ENCODE measurements at places on chromosomes 13 and 19.

- peak; percentile 80 for DNase-seq
- no peaks in the 10 kb centered on the region for H3K36me3 ChIP-seq
- peak overlapping the region; percentile 56 for H3K27ac ChIP-seq
- H3K4me1 ChIP-seq: peaks cover 51% of the 10 kb centered on the region
- H3K27me3 ChIP-seq: no peaks in the 10 kb centered on the region
These were observed 1.7 kb upstream of the SBK3 start for GRCh38 chr19:55546822-55547614.

GRCh38 chr13:46855166-46855565, 41.7 kb downstream of the HTR2A start:
- no peaks in the 10 kb centered on the region for H3K27me3 ChIP-seq
- no peak overlapping the region for H3K27ac ChIP-seq
- no peak for DNase-seq
- no peaks in the 10 kb centered on the region for H3K4me1 ChIP-seq
- no peak overlapping the region for H3K4me3 ChIP-seq

DNA sequence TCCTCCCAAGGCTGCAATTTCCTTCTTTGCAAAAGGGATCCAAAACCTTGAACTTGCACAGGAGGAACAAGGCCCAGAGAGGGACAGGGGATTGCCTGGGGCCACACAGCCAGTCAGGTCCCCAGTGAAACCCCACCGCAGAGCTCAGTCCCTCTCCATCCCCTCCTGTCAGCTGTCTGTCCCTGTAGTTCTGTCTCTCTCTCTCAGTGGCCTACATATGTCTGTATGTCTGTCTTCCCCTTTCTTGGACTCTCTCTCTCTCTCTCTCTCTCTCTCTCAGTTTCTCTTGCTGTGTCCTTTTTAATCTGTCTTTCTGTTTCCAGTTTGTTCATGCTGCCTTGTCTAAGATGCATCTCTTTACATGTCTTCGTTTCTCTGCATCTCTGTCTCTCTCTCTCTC, 11.5 kb downstream of the CEACAM19 start:
- no peak for DNase-seq
- H3K36me3 ChIP-seq: no peaks in the 10 kb centered on the region
- H3K4me3 ChIP-seq: no peak overlapping the region

- DNase-seq: no peak
- no peak overlapping the region for H3K27ac ChIP-seq
- no peaks in the 10 kb centered on the region for H3K36me3 ChIP-seq
- no peaks in the 10 kb centered on the region for H3K4me1 ChIP-seq
- H3K4me3 ChIP-seq: no peak overlapping the region
These were observed 5.5 kb upstream of the ACP7 start for GRCh38 chr19:39078436-39079200.

DNA sequence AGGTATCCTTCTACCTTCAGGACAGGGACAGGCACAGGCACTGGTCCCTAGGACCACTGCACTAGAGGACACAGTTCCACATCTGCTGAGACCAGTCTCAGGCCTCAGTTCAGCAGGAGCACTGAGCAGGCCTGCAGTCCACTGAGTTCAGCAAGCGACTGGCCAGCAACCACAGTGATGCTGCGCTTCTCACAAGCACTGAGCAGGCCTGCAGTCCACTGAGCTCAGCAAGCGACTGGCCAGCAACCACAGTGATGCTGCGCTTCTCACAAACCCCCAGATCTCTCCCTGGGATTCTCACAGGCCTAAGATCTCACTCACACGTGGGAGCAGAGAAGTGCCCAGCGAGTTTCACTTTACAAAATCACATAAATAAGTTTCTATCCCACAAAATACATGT, 140.6 kb downstream of the IRS2 start:
- no peak for DNase-seq
- H3K36me3 ChIP-seq: no peaks in the 10 kb centered on the region
- no peaks in the 10 kb centered on the region for H3K4me1 ChIP-seq
- no peak overlapping the region for H3K27ac ChIP-seq
- H3K4me3 ChIP-seq: no peak overlapping the region

DNA sequence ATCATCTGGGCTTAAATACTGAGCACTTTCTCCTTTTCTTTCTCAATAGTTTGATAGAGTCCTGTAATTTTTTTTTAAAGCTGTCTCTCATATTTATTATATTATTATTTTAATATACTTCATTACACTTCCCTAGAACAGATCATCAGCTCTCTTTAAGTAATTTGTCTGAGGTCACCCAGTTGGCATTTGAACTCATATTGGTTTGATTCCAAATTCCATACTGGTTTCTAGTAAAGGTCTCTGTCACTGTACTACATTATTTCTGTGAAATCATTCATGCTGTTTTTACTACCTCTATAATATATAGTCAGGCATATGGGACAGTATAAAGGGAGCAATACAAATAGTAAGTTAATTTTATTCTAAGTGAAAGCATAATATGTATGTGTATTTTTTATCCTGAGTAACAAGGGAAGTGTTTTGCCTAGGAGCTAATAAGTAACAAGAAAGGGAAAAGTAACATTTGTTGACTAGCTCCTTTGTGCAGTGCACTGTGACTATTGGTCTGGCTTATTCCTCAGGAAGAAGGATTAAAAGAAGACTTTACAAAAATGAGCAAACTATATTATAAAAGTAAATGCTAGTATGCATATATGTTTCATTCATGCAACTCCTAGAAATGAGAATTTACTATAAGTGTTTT, 14.3 kb downstream of the LPAR6 start:
- H3K4me3 ChIP-seq: no peak overlapping the region
- no peak overlapping the region for H3K27ac ChIP-seq
- no peak for DNase-seq
- H3K36me3 ChIP-seq: peaks cover 2% of the 10 kb centered on the region
- H3K27me3 ChIP-seq: no peaks in the 10 kb centered on the region

- no peaks in the 10 kb centered on the region for H3K36me3 ChIP-seq
- no peaks in the 10 kb centered on the region for H3K4me1 ChIP-seq
- no peak overlapping the region for H3K4me3 ChIP-seq
- no peak for DNase-seq
These were observed 110.8 kb upstream of the C1QTNF9B start for GRCh38 chr13:24007979-24008620.

DNA sequence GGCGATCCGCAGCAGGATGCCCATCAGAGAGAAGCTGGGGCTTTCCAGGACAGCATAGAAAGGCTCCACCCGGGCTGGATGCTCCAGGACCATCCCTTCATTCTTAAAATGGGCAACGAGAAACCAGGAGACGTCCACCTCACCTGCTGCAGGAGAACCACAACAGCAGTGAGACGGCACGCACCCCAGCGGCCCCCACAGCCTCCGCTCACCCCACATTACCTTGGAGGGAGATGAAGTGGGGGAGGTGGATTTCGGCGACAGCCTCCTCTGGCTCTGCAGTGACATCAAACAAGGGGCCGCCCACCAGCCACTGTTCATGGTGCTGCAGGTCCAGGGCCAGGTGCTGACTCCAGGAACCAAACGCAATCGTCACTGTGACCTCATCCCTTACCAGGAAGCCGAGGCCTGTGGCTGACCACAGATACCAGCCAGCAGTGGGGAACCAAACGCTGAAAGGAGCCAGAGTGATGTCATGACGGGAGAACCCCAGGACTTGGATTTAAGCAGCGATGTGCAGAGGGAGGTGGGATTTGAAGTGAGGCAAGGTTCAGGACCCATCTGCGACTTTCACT, 25.1 kb downstream of the CARD8 start:
- no peaks in the 10 kb centered on the region for H3K4me1 ChIP-seq
- no peaks in the 10 kb centered on the region for H3K36me3 ChIP-seq
- no peak overlapping the region for H3K27ac ChIP-seq
- H3K27me3 ChIP-seq: no peaks in the 10 kb centered on the region
- peak; percentile 14 for DNase-seq
- no peak overlapping the region for H3K4me3 ChIP-seq

Data from K562 (cell line).